Head of caudate nucleus (tissue), 42 donors: ENCODE measurements at places on chromosomes 13 and 19.

GRCh38 chr19:41131186-41131585, 17.0 kb downstream of the CYP2F1 start:
- DNase-seq: no peak

DNA sequence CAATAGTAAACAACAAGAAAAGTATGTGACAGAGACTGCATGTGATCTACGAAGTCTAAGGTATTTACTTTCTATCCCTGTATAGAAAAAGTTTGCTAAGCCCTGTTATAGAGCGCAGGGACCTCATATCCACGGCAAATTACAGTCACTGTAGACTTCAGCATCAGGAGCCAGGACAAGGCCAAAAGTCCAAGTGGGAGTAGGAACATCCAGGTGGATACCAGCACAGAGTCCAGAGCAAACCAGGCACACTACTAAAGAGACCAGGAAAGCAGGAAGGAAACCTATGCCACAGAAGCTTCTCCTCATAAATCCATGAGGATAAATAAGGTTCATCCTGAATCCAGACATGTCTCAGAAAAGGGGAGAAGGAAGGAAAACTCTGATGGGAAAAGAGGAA, 342.2 kb upstream of the HTR2A start:
- DNase-seq: no peak

DNA sequence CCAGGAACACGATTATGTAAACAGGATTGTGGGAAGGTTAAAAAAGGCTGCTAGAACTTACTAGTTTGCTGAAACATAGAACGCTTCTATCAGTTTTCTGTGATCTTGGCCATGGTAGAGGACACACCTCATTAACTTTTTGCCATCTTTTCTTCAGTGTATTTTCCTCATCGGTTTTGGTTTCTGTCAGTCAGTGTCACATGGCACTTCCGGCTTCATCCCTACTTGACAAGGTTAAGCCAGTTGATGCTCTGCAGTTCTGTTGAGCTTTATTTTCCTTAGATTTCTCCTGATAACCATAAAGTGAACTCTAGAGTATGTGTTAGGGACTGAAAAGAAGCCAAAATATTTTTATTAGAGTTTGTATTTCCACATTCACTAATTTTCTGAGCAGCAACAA, 147.5 kb downstream of the NDFIP2 start:
- no peak for DNase-seq

GRCh38 chr19:21608571-21608970, 103.2 kb downstream of the ZNF429 start:
- DNase-seq: no peak

GRCh38 chr19:47540748-47541147, 25.9 kb upstream of the NAPA start:
- DNase-seq: no peak

- peak; percentile 48 for DNase-seq
These were observed 81.4 kb downstream of the RNASEH2B start for GRCh38 chr13:50990818-50991506.

DNA sequence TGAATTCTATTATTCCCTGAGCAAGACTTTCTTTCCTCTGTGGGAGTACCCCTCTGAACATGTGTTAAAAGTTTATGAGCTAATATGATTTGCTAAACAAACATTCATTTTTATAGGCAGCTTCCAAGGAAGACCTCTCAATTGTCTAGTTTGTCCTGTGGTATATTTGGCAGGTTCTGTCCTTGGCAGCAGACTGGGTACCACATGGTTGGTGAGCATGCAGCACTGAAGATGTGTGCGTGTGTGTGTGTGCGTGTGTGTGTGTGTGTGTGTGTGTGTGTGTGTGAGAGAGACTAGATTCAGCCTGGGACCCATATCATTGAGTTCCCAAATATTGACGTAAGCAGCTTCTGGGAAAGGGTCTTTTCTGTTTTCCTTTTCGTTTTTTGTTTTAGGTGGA, 24.0 kb downstream of the FGF9 start:
- no peak for DNase-seq

DNA sequence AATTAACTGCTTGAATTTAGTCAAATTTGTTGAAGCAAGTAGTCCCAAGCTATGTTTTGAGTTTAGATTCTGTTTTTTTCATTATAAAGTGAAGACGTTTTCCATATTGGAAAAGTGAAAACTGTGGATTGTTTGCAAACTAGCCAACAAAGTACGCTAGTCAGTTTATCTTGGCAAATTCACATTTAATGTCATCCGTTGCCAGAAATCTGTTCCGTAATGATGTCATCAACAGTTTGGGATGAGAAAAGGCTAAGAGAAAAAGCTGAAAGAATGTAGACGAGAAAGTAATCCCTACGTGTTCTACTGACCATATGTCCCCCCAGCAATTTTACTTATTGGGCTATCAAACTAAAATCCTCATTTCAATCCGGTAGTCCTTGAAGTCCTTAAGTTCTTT, 419.6 kb downstream of the GPC6 start:
- no peak for DNase-seq

DNA sequence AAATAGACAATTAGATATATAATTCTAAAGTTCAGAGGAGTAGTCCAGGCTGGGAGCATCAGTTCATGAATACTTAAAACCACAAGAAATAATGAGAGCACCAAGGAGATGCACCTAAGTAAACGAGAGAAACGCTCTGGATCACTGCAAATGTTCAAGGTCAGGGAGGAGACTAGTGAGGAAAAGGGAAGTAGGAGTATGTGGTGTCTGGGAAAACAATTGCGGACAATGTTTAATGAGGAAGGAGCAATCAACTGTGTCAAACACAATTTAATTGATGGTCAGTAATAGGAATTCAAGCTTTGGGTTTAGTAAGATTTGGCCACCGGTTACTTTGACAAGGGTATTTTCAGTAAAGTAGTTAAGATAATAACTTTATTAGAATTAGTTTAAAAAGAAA, 652.2 kb downstream of the DACH1 start:
- no peak for DNase-seq

DNA sequence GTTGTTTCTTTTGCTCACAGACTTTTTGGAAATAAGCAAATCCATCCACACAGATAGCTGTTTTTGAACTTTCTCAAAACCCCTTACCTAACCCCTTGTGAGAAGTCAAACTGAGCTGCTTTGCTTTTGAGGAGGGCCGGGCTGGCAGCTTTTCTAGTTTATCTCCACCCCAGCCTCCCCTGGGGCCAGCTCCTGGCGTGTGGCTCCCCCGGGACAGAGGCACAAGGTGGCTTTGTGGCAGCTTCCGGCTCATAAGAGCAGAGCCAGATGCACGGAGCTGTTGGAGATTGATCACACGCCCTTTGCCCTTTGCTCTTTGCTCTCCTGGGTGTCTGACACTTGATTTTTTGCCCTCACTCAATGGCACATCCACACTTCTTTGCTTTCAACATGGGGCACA, 24.9 kb upstream of the RNF113B start:
- DNase-seq: no peak

DNA sequence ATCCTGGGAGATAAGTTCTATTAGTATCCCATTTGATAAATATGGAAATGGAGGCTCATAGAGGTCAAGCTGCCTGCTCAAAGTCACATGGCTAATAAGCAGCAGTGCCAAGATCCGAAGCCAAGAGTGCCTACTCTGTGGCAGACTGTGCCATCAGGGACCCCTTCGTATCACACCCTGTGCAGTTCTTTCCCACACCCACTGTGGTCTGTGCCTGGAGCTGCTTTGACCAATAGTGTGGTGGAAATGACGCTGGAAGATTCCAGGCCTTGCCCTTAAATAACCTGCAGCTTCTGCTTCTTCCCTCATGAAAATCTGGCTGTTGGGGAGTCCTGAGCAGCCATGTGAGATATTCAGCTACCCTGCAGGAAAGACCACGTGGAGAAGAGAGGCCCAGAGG, 10.1 kb downstream of the OPA3 start:
- DNase-seq: no peak

DNA sequence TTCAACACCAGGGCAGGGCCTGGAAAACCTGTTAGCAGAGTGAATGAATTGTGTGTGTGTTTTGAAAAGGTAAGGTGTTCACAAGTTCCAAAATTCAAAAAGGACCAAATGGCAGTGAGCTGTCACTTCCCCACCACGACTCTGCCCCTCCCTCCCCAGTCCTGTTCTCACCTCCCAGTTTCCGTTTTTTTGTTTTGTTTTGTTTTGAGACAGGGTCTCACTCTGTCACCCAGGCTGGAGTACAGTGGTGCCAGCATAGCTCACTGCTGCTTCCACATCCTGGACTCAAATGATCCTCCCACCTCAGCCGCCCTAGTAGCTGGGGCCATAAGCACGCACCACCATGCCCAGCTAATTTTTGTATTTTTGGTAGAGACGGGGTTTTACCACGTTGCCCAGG, 20.3 kb upstream of the BCL3 start:
- DNase-seq: no peak

GRCh38 chr19:3249408-3249807, 24.9 kb downstream of the CELF5 start:
- DNase-seq: no peak

DNA sequence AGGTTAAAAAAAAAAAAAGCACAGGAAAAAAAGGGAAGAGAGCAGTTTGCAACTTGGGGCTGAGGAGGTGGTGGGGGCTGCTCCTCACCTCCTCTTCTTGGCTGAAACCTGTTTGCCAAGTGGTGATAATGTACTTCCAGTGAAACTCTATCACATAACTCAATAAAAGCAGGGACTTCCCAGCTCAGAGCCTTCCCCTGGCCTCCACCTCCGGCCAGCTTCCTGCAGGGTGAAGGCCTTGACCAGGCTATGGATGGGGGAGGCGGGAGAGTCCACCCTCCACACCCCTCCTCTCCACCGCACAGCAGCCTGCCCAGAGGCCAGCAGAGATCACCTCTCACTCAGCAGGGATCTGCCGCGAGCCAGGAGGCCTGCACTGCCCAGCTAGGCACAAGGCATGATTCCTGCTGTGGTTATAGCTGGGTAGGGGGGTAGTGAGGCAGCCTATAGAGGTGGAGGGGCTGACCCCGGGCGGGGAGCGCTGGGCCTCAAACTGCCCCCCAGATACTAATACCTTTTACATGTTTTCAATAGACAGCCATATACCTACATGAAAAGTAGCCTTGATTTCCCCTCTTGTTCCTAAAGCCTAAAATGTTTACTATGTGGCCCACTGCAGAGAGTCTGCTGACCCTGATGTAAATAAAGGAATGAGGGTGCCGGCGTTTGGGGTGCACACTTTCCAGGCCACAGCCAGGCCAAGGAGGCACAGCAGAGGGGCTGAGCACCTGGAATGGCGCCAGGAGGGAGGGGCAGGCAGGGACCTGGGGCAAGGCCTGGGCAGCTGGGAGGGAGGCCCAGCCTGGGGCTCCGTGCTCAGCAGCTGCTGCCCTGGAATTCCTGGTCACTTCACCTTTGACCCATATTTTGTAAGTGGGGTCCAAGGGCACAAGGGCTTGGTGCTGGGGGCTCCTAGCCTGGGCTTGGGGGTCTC, 10.3 kb downstream of the ZNF787 start:
- no peak for DNase-seq
